ENCODE measurements at places on chromosomes 11 and 22.

GRCh38 chr22:48753752-48754517 is 1073.7 kb downstream of the BRD1 start:
- DNase-seq: no peak

GRCh38 chr22:40211476-40212054 is 33.8 kb downstream of the TNRC6B start:
- DNase-seq: no peak

DNA sequence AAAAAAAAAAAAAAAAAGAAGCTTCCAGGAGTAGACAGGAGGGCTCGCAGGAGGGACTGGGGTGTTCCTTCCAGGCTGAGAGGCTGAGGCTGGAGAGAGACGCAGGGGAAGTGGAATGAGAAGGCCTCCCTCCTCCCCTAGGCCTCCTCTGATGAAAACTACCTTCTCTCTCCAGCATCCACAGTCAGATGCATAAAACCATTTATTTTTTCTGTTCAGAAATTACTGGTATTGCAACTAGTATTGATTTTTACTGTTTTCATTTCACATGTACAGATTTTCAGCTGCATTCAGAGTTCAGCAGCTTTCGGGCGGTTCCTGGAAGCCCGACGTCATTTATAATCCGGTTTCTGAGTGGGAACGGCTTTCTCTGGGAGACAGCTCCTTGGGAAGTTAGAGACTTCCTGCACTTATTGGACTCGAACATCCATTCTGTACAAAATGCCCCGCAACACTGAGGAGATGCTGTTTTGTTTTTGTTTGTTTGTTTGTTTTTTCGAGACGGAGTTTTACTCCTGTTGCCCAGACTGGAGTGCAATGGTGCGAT is 6.9 kb upstream of the NFAM1 start:
- DNase-seq: no peak

GRCh38 chr11:71251761-71252268 is 562 bp downstream of the SHANK2 start:
- DNase-seq: peak; percentile 79

DNA sequence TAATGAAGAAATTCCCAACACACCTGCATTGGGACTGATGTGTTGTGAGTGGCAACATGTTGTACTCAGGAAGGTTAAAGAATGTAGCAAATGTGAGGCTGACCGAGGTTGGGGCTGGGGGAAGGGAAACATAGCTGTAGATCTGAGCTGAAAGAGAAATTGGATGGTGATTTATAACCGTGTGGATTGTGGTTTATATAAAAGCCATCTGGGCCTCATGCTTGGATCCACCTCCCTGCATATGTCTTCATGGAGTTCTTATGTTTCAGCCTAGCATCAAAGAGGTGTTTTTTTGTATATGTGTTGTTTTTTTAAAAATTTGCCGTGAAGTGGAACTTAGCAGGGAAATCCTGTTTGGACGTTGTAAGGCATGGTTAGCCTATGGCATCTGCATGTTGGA is 141.3 kb downstream of the NAV2 start:
- no peak for DNase-seq

DNA sequence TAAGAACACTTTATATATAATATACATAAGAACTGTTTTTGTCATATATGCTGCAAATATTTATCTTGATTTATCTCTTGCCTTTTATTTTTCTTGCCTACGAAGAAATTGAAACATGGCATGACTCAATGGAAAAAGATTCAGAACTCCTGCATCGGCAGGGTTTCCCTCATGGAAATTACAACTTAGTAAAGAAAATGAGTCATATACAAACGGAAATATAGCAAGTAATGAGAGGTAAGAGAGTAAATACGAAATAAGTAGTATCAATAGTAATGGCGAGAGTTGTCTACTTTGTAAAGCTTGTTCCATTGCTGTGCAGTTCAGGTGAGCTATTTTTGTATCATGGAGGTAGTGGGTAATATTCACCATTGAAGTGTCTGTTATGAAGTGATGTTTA is 350.4 kb downstream of the DDX10 start:
- DNase-seq: no peak

DNA sequence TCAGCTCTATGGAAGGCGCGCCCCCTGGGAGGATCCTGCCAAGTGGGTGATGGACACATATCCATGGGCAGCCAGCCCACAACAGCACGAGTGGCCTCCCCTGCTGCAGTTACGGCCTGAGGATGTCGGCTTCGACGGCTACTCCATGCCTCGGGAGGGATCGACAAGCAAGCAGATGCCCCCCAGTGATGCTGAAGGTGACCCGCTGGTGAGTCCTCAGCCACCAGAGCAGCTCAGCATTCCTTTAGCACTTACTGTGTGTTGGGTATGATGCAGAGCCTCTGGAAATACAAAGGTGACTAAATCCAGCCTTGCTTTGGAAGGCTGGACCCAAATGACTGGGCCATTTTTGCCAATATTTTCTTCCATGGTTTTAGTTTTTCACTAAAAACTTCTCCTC is 45.7 kb downstream of the DBX1 start:
- DNase-seq: no peak

- no peak for DNase-seq
These were observed 10.5 kb upstream of the ZFTA start for GRCh38 chr11:63779039-63779438.

- no peak for DNase-seq
These were observed 11.0 kb upstream of the B4GALNT4 start for GRCh38 chr11:358129-358800.

DNA sequence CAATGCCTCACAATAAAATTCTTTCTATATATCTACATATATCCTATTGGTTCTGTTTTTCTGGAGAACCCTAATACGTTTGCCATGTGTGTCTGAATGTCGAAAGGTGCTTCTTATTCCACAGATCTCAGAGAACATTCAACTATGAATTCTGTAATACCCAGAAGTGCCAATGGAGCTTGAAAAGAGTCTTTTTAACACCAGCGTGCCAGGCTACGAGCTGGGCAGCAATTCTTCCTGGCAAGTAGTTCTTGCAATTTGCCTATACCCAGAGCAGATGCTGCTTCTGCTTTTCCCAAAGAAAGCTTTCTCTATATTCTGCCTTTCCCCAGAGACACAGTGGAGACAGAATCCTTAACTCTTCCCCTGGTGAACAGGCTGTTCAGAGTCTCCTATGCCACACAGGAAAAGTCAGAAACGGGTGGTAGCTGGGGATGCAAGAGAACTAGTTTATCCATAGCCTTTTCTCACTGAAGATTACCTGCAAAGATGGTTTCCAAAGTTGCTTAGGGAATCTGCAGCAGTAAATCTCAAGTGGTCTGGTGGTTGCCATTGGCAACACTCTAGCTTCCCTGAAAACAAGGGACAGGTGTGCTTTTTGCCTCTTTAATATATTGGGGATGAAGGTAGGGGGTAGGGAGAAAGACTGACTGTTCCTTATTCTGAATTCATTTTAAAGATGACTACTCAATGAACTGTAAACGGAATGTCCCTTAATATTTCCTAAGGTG is 16.8 kb upstream of the PAFAH1B2 start:
- no peak for DNase-seq

GRCh38 chr22:35863432-35863831 is 145.8 kb downstream of the APOL5 start:
- no peak for DNase-seq

DNA sequence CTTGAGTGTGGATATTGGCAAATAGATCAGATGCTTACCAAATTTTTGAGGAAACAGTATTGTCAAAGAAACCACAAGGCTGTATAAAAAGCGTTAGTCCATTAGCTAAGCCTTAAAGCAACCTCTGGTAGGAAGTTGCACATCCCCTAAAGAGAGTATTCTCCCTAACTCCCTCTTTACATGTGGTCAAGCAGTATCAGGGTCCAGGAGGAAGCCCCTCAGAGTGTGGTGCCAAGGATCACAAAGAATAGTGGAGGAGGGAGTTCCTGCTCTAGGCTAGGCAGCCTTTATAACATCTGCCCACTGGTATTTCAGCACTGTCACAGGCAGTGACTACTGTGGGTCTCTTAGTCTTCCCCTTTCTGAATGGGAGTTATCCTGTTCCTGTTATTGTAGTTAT is 18.8 kb upstream of the AMPD3 start:
- no peak for DNase-seq

- DNase-seq: no peak
These were observed 63.7 kb downstream of the MAML2 start for GRCh38 chr11:96279018-96279895.
